Bronchial smooth muscle cell (primary cell): ENCODE measurements at places on chromosomes 2 and 18. TPM values are rescaled to one million over a fixed set of nuclear protein-coding genes. Genes with fewer than 3 reads are reported as not detected.

TRMT61B gene
- 10.9 and 12.8 TPM in 2 replicates for total RNA-seq

RALBP1 gene
- total RNA-seq, result 55.6 and 58.2 TPM in 2 replicates

TGFA gene
- total RNA-seq, result 0.09 TPM in 1 of 2 replicates, not detected in the other

DSG4 gene
- not detected in 2 replicates for total RNA-seq

PARD6G gene
- 1.6 and 2.0 TPM in 2 replicates for total RNA-seq
